ENCODE measurements at places on chromosomes 12 and 14. TPM values are rescaled to one million over a fixed set of nuclear protein-coding genes. Genes with fewer than 3 reads are reported as not detected.

The CRIP1 gene
- total RNA-seq = 1,885 TPM

The KCNC2 gene
- total RNA-seq = not detected

The ZC2HC1C gene
- 2.9 TPM for total RNA-seq

The TMED8 gene
- 9.1 TPM for total RNA-seq

The ADCY4 gene
- not detected for total RNA-seq

The GNB3 gene
- total RNA-seq = 2.0 TPM

The SMIM41 gene
- total RNA-seq = not detected
